Femur (tissue), 1 donor: ENCODE measurements at places on chromosomes 2 and 18.

- no peak for DNase-seq
Observed at GRCh38 chr2:233469261-233470010, 97.1 kb downstream of the USP40 start.

- no peak for DNase-seq
Observed at GRCh38 chr18:75857558-75857957, 430.1 kb upstream of the SMIM21 start.

- DNase-seq: no peak
Observed at GRCh38 chr2:42297322-42297936, 63.6 kb downstream of the COX7A2L start.

GRCh38 chr2:170743530-170744239 lies 26.5 kb upstream of the ERICH2 start:
- DNase-seq: no peak

DNA sequence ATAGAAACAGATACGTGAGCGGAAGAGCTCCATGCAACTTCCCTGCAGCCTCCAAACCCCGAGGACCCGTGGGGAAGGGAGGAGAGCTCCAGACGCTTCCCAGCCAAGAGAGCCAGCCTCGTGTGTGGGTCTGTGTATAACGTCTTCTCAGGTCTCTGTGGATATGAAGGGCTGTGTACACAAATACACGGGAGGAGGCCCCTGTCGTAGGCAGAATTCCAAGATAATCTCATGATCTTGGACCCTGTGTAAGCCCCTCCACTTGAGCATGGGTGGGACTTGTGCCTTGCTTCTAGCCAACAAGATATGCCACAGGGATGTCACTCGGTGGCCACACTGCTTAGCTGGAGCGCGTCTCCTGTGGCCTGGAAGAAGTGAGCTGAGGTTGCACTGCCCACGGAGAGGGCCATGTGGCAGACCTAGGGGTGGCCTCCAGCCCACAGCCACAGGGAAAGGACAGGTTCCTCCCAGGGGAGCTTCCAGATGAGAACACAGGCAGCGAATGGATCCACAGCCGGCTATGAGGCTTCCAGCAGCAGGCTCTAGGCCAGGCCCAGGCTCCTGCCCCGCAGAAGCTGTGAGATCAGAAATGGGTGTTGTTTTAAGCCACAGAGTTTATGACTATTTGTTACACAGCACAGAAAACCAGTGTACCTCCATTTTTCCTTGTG lies 15.6 kb upstream of the KLF11 start:
- DNase-seq: no peak

- no peak for DNase-seq
Observed at GRCh38 chr2:102266204-102266603, 45.2 kb upstream of the IL1RL1 start.

GRCh38 chr2:224401641-224402342 lies at the start of gene FAM124B:
FAM124B (minus strand) TSS chr2:224402107; CDS start chr2:224401768, 339 bp downstream.
- DNase-seq: peak; percentile 85

GRCh38 chr2:227870710-227871374 lies 589 bp upstream of the DAW1 start:
- DNase-seq: no peak

DNA sequence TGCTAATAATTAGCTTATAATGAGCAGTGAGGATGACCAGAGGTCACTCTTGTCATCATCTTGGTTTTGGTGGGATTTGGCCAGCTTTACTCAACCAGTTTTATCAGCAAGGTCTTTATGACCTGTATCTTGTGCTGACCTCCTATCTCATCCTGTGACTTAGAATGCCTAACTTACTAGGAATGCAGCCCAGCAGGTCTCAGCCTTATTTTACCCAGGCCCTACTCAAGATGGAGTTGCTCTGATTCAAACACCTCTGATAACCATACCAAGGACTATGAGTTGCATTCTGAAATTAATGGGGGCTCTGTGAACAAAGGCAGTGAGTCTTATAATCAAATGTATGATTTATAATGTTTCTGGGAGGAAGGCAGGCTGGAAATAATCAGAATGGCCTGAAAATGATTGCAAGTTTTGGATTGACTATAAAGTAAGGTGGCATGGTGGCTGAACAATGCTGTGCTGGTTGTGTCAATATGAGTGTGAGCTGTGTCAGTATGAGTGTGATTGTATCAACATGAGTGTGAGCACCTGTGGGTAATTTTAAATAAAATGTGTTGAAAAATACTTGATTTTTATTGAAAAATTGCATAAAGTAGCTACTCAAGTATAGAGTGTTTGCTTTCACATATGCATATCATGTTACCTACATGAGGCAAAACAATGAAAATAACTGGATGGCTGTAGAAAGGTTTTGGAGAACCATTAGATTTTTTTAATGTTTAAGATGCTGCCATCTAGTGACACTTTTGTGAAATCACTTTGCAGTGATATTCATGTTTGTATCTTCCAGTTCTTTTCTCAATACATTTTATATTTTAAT lies 103.0 kb downstream of the KYNU start:
- no peak for DNase-seq

GRCh38 chr2:60885683-60886082 lies 4.3 kb downstream of the REL start:
- DNase-seq: no peak

DNA sequence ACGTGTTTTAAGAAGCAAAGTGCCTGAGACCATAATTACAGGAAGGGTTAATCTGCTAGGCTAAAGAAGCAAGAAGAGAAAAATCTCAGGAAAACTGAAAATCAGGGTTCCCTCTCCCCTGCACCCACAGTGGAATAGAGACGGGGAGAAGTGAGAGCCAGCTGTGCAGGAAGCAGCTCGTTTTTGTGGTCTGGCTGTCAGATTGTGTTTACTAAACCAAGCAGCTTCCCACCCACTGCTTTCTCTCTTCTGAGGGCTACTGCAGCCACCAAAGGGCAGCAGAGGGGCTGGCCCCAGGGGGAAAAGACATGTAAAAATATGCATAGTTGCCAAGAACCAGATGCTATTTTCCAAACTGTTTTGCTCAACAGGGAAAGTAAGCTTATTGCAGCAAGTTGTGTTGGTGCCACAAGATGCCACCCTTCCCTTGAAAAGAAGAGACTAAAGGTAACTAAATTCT lies 72.6 kb upstream of the THUMPD2 start:
- peak; percentile 77 for DNase-seq

DNA sequence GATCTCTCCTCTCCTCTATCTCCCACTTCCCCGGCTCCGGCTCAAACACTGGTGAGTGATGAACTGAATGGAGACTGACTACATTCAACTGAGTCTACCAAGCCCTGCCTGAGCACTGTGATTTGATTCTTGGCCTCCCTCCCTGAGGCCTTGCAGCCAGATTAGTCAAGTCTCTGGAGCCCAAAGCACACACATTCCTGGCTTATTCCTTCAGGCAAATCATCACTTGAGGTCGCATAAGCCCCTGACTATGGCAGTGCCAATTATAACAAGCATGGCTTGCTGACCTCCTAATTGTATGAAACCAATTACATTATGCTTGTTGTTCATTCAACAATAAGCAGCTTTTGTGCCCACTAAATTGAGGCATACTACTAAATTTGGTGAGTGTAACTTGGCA lies 34.6 kb downstream of the EFEMP1 start:
- DNase-seq: no peak

DNA sequence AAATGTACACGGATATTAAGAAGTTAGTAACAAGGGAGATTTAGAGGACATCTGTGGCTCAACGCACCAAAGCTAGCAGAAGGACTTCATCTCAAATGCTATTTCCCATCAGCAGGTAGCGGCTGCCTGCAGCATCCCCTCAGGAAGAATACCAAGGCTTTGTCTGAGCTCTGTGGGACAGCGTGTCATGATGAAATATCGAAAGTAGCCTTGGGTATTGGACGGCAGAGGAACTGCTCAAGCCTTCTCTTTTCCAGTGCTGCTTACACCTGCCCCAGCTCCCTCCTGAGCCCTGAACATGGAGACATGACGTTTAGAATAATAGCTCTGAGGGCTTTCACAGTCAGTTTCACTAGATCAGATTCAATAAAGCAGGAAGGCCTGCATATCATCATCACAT lies 241.6 kb downstream of the SUCLG1 start:
- no peak for DNase-seq

- DNase-seq: no peak
Observed at GRCh38 chr2:9440058-9440727, 16.7 kb downstream of the CPSF3 start.

DNA sequence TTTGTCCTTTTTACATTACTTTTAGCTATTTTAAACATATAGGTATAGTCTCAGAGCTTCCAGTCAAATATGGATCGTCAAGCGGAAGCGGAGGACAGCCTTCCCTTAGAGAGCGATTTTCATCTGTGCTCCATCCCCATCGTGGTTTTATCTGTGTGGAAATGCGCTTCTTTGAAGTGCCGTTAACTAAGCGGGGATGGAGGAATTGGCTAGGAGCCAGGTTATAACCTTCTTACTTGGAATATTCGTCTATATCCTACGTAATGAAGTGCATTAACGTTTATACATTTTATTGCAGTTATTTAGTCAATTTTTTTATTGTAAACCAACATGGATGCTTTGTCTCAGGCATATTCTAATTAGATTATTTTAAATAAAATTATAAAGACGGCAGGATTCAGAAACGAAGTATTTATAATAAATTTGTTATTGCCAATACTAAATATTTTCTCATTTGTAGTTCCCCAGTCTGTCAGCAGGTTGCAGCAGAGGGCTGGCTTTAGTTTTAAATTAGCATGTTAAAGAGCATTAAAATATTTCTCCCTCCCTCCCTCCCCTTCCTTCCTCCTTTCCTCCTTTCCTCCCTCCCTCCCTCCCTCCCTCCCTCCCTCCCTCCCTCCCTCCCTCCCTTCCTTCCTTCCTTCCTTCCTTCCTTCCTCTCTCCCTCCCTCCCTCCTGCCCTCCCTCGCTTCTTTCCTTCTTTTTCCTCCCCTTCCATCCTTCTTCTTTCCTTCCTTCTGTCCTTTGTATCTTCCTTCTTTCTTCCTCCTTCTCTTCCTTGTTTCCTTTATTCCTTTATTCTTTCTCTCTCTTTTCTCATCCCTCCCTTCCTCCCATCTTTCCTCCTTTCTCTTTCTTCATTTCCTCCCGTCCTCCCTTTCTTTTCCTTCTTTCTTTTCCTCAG lies 80.6 kb upstream of the DOCK10 start:
- DNase-seq: no peak

DNA sequence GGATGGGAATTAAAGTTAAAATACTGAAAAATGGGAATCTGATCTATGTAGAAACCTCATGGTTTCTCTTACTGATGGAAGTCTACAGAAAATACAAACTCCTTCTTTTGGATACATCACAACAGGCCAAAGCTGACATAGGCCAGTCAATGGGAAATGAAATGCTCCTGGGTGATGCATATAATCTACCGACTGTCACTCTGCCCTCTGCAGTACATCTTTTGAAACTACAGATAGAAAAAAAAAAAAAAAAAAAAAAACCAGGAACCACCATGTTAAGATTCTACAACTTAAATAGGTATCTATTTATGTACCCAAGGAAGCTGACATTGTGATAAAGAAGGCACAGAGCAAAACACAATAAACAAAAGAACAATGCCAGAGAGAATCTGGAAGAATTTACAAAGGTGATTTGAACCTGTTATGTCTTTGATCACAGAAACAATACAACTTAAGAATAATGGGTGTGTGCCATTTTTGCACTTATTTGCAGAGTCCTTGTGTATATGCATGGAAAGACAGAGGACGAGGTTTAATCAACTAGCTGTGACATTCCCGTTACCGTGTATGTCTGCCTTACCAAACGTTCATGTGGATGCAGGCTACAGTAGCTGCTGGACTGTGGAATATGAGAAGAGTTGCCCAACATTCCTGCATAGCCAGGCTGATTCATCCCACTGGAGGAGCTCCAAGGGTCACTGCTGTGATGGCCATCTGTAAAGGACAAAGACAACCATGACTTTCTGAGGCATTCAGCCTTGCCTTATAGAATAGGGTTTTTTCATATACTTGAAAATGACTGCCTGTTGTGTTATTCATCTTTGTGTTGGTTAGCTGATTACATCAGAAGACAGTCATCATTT lies 312.7 kb downstream of the TCF4 start:
- DNase-seq: no peak

- no peak for DNase-seq
Observed at GRCh38 chr2:3611589-3611988, 16.7 kb downstream of the COLEC11 start.

DNA sequence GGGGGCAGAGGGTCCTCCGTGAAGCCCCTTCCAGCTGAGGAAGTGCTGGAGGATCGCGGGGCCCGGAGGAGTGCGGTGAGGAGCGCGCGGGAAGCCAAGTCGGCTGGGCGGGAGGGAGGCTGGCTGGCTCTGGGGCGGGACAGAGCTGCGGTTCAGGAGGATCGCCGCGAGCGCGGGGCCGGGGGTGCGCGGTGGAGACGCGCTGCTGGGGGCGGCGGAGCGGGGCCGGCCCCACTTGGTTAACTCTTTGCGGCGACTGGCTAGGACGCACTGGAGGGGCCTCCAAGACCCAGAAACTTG lies 464 bp downstream of the CYBRD1 start:
- peak; percentile 69 for DNase-seq

GRCh38 chr2:54545702-54546450 lies 89.7 kb downstream of the SPTBN1 start:
- DNase-seq: no peak

DNA sequence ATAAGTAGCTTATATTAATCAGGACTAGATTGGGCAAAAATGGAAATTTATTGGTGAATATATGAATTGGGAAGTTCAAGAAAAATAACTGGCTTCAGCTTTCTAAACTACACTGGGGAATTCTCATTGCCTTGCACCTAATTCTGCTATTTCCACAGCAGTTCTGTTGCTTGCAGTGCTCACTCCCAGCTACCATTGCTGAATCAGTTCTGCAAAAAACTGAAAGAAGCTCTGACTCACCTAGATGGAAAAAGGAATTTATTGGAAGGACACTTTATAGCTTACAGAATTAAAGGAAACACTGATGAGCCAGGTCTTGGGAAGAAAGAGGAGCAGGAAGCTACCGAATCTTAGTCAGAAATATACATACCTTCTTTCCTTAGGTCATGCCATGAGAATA lies 60.3 kb upstream of the ACVR1 start:
- DNase-seq: no peak

GRCh38 chr2:240295256-240296103 lies 140.0 kb upstream of the GPC1 start:
- no peak for DNase-seq

DNA sequence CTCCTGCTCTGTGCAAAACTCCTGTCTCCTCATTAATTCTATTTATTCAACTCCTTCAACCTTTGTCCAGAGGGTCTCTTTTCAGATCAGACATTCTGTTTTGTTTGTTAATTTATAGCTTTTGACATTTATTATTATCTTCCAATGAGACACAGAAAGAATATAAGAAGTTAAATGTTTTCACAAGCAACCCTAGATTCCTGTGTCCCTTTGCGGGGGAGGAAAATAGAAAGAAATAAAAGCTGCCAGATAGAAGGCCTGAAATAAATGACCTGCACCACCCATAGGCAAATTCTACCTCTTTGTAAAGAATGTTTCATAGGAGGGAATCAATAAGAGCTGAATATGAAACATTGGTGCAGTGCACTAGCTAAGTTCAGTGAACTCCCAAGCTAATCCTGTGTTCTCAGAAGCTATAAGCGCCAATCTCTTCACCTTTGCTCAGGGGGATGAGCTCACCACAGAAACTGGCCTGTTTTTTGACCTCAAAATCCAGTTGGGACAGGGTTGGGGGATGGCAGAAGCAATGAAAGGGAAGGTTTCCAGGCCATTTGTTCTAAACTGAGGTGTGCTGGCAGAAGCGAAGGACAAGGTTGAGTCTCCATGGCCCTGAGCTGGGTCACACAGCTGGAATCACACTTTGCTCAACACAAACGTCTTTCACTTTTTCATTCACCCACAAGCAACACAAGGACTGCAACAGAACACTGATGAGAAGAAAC lies 258.6 kb downstream of the NRXN1 start:
- DNase-seq: no peak
